ENCODE measurements at places on chromosomes 6 and 20.

DNA sequence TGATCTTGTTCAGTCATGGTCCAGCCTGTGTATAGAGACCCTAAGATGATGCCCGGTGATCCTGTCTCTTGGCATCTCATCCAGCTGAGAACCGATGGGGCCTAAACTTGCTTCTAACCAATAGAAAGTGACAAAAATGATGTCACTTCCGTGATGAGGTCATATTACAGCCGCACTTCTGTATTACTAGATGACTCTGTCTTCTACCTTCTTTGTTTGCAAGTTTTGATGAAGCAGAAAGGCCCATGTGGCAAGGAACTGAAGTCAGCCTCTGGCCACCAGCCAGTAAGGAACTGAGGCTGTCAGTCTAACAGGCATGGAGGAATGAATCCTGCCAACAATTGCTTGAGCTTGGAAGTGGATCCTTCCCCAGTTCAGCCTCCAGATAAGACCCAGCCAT lies 32.8 kb upstream of the HLA-C start:
- DNase-seq = no peak

- peak; percentile 28 for DNase-seq
These were observed 778 bp downstream of the PSMG4 start for GRCh38 chr6:3259491-3259958.

GRCh38 chr6:17013701-17014100 lies 88.1 kb upstream of the STMND1 start:
- DNase-seq = no peak

DNA sequence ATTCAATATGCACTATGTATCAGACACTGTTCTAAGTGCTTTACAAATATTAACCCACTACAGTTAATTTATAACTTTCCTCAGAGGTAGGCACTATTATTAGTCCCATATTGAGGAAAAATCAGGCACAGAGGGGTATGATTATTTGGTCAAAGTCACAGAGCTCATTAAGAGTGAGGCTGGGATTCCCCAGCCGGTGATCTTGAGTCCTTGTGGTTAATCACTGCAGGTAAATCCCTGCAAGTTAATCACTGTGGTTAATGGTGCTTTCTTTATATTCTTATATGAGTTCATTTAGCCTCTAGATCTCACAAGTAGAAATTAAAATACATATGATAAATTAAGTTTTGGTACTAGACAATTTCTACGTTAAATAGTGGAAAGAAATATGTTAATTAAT lies 9.2 kb downstream of the CRYBG1 start:
- no peak for DNase-seq

Data from CD4-positive, alpha-beta T cell treated with Interleukin-15 for 1 hour (primary cell).